ENCODE measurements at places on chromosomes 2 and 18.

GRCh38 chr2:20465716-20466394, 19.0 kb downstream of the RHOB start:
- DNase-seq: no peak

GRCh38 chr2:64273524-64274398, 129.5 kb upstream of the PELI1 start:
- peak; percentile 73 for DNase-seq

- no peak for DNase-seq
Measured at GRCh38 chr2:9408641-9409151, 14.6 kb downstream of the ITGB1BP1 start.

GRCh38 chr2:152546230-152546837, 170.9 kb downstream of the PRPF40A start:
- no peak for DNase-seq

- no peak for DNase-seq
Measured at GRCh38 chr2:70944111-70944690, 8.5 kb downstream of the ATP6V1B1 start.

DNA sequence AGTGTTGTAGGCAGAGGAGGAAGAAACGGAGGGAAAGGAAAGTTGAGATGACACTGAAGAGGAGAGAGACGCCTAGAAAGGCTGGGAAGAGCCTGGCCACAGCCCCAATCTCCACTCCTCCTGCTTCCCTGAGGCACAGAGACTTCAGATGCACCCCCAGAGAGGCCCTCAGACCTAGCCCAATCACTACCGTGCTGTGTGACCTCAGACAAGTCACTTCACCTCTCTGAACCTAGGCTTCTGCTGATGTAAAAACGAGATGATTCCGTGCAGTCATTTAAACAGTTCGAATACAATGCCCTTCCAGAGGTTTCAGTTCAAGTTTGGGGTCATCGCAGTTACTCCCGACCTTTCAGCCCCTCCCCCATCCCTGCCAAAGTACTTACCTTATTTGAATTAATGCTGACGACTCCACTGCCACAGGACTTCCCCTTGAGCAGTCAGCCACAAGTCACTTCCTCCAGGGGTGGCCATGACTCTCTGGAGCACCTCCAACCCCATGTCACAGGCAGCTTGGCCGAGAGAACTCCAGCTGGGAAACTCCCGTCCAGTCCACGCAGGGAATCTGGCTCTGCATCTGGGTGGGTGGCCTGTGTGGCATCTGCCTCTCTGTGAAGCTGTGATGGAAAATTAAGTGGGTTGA, 105.2 kb upstream of the ID2 start:
- DNase-seq: no peak

- DNase-seq: no peak
Measured at GRCh38 chr2:65055422-65056214, 598 bp upstream of the CEP68 start.

DNA sequence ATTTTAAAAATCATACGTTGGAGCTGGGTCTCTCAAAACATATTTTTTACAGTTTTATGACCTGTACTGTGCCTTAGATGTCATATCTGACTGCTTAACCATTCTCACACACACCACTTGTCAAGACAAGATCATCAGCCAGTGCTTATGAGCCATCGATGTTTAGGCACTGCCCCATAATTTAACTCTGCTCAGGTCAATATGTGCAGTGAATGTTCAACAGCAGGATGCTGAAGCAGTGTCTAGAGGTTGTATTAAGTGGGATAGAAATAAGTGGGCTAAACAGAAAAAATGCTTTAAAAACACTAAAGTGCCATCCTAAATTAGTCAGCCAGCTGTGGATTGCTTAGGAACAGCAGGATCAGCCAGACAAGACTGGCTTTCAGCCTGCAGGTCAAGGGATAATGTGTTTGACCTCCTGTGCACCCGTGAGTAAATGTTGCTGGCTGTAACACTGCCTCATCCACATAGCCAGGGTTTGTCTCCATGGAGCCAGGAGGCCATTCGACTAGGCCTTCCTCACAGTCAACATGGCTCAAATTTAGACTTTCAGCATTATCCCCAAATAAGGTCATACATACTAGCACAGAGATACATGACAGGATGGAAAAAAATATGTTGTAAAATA, 139.0 kb upstream of the NXPH2 start:
- no peak for DNase-seq

DNA sequence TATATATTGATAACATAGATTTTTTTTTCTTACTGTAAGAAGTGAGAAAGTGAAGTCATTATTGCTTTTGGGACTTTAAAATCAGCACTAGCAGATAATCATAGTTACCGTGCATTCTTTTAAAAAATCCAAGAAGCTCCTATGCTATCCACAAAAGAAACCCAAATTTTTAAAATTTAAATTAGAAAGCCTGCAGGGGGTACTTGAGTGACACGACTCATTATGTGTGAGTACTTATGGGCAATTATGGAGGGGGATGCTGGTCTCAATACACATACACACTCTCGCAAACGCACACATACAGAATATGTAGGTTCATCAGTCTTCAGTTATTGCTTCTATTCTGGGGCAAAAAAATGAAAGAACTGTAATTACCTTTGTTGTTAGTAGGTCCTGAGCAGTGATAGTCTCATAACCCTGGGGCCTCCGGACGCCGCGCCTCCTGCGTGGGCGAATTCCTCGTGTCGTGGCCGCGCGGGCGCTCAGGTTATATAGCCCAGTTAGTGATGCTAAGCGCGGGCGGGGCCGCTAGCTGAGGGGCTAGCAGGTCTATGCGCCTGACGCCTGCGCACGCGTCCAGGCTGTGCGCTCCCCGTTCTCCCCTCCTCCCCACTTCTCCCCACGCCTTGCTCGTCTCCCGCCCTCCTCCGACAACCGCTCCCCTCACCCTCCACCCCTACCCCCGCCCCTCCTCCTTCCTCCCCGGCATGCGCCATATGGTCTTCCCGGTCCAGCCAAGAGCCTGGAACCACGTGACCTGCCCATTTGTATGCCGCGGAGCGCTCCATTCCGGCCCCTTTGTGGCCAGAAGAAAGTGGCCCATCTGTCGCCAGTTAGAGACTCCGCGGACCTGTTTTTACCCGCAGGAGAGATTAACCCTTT, at the start of gene NEUROD1:
TSS of gene NEUROD1 (minus strand) at position 463 of the 882 bp plus-strand sequence. CDS start 1,657 bp downstream, outside the sequence.
- DNase-seq: no peak

DNA sequence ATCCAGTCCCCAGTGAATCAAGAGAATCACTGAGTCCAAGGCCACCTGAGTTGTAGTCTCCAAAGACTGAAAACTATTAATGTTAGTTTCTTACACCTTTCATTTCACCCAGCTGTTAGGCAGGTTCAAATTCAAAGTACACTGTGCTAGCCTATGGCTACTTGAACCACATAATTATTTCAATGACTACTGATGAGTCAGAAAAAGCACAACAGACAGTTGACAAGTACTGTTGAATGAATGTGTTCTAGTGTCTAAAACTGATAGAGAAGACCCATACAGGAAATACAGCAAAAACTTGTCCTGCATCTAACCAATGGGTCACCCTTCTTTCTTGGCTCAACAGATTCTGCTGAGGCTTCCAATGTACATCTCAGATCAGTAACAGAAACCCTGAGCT, 160.9 kb downstream of the MYO5B start:
- DNase-seq: no peak

DNA sequence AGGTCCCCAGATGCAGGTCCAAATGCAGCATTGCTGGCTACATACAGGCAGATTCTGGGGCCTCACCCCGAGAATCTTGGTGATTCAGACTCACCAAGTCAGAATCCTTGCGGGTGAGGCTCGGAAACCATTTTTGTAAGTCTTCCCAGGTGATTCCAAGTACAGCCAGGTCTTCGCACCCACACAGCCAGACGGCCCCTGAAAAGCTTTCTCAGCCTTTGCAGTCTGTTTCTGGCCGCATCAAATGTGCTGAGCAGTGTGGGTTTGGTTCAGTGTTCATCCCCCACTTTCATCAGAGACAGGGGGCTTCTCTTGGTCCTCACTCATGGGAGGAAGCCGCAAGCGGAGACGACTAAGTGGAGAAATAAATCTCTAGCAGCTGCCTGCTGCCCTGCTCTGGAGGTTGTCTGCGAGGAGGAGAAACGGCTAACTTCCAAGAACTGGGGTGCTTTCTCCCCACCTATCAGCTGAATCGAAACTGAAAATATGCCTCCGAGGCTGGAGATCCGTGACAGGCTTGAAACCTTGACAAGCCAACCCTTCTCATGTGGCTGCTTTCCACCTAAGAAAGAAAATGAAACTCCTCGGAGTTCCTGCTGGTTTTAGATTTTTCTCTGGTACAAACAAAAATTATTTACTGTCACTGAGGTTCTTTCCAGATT, 8.9 kb upstream of the TMEM185B start:
- DNase-seq: no peak
